Kidney (tissue), 22 donors: ENCODE measurements at places on chromosomes 6 and 20. TPM values are rescaled to one million over a fixed set of nuclear protein-coding genes. Genes with fewer than 3 reads are reported as not detected.

- no peak for DNase-seq
Observed at GRCh38 chr6:159466926-159467325, 226.1 kb downstream of the SOD2 start.

Gene IRAK1BP1
- 6.6 TPM for total RNA-seq

DNA sequence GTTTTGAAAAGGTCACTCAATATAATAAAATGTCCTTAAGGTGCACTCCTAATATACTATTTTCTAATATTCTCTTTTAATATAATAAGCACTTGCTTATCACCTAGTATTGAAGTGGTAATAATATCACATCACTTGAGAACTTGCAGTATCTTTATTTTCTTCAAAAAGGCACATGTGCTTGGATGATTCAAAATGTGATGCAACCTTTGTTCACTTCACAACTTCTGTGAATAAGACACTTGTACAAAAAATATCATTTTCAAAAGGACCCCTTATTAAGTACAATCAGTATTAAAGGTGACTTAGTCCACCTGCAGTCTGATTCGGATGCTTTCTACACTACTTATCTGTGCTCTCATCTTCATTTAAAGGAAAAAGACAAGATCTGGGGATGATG is 3.4 kb downstream of the PRELID3B start:
- no peak for DNase-seq

Gene HLA-DOA
- total RNA-seq = 21.6 TPM
